ENCODE measurements at places on chromosomes 7 and 10.

- DNase-seq = no peak
Observed at GRCh38 chr10:48652344-48652743, 32.3 kb upstream of the WDFY4 start.

DNA sequence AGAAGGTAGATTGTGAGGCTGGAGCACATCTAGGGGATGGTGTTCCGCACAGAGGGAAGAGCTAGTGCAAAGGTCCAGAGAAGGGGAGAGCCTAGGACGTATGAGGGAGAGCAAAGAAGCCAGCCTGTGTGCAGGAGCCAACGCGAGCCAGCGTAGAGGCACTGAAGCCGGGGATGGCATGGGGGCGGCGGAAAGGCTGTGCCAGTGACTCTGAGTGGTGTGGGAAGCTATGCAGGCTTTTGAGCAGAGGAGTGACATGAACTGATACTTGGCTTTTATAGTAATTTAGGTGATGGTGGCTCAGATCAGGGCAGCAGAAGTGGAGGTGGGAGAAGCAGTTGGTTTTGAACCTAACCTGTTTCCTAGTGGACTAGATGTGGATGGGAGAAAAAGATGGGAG lies 65.8 kb downstream of the ATXN7L1 start:
- no peak for DNase-seq

GRCh38 chr10:21212912-21213311 lies 312.6 kb downstream of the SKIDA1 start:
- DNase-seq = no peak

DNA sequence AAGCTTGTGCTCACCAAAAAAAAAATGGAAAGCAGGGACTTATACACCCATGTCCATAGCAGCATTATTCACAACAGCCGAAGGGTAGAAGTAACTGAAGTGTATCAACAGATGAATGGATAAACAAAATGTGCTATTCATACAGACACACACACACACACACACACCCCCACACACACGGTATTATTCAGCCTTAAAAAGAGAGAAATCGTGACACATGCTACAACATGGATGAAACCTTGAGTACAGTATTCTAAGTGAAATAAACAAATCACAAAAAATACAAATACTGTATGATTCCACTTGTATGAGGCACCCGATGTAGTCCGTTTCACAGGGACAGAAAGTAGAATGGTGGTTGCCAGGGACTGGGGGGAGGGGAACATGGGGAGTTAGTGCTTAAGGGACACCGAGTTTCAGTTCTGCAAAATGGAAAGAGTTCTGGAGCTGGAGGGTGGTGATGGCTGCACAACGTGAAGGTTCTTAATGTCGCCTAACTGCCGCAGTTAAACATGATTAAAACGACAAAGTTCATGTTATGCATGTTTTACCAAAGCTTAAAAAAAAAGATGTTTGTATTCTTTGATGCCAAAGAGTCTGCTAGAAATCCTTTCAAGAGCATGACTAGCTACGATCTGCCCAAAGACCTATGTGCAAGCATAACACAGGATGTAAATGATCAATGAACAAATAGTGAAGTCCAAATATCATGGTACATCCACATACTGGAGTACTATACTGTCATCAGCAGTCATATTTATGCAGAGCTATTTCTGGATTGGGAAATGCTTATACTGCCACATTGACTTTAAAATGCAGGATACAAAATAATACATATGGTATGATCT lies 7.2 kb downstream of the TNS3 start:
- DNase-seq = no peak

GRCh38 chr10:6678211-6678803 lies 98.2 kb upstream of the PRKCQ start:
- DNase-seq = peak; percentile 36

DNA sequence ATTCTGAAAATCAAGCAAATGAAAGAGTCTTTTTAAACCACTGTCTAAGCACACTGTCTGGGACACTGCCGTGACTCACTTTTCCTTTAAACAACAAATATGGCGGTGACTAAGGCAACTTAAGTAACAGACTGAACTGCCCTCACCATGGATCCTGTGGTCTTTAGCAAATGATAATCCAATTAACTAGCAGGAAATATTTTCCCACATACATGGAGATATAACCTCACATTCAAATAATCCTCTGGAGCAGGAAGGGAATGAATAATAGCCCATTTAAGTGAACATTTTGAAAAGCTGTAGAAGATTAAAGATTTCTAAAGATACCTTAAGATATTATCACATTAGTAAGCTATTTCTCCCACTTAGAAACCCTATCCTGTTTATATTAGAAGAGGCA lies 40.3 kb upstream of the LRRC17 start:
- DNase-seq = peak; percentile 72

DNA sequence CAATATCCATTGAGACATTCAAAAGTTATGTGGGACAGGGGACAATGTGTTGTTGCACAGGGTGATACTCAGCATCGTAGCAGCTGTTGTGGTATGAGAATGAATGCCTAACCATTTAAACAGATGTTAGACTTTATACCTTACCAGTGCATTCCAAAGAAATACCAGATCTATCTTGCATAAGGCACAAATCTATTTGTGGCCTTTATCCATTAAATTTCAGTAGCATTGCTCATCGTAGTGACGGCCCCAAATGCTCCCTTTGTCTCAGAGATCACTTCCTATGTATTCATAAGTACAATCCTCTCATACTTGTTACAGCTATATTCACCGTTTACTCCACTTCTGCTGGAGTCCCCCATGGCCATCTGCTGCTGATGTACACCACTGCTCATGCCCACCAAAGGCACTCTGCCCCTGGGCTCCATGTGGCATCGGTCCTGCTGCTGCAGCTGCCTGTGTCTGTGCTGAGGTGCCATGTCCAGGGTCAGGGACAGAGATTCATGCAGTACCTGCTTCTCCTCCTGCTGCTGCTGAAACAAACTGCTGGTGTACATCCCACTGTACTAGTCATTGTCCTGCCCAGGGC lies 96.3 kb downstream of the CPED1 start:
- peak; percentile 72 for DNase-seq

- DNase-seq = no peak
Observed at GRCh38 chr7:20188567-20188966, 28.6 kb downstream of the MACC1 start.

- DNase-seq = no peak
Observed at GRCh38 chr7:101225650-101226049, 7.7 kb downstream of the ZNHIT1 start.

- no peak for DNase-seq
Observed at GRCh38 chr7:81158189-81158588, 239.3 kb upstream of the SEMA3C start.

DNA sequence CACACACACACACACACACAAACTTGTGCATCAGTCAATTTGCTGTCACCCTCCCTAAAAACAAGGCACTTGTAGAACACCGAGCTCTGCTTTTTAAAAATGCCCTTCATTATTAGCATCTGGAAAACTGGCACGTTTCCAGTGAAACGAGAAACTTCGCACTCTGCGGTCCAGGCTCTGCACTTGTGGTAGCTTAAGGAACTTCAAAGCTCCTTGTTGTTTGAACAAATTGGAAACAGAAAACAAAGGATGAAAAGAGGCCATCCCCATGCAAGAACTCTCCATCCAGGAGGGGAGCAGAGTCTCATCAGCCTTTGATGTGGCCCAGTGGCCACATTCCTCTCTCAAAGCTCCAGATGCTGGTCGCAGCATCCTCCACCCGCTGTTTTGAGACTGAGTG lies 105.1 kb downstream of the C10orf90 start:
- DNase-seq = no peak

DNA sequence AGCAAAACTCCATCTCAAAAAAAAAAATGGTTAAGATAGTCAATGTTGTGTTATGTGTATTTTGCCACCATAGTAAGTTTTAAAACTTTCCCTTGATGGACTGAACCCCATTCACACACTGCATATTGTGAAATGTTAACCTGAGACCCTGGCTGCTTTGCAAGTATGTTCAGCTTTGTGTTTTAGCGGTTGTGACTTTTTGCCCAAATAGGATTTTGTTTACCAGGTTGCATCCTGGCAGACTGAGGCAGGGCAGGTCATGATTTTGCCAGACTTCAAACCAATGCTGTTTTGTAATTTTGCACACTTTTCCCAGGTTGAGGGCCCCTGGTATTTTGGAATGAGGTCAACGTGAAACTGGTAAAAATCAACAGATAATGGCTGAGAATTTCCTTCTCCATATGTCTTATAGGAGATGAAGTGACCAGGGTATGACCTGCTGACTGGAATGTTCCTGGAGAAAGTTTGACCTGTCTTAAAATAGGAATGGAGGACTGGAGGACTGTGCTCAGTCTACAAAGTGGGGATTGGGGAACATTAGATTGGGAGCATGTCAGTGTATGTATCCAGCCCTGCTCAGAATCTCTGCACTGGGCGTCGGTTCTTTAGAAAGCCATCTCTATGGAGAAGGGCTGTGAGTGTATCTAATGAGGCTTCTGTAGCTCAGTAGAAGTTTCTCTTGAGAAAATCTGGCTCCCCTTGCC lies 76.2 kb downstream of the LRGUK start:
- no peak for DNase-seq

GRCh38 chr7:43856996-43857395 lies 12.3 kb downstream of the MRPS24 start:
- DNase-seq = no peak

GRCh38 chr10:119087271-119087882 lies 6.8 kb upstream of the EIF3A start:
- DNase-seq = no peak

DNA sequence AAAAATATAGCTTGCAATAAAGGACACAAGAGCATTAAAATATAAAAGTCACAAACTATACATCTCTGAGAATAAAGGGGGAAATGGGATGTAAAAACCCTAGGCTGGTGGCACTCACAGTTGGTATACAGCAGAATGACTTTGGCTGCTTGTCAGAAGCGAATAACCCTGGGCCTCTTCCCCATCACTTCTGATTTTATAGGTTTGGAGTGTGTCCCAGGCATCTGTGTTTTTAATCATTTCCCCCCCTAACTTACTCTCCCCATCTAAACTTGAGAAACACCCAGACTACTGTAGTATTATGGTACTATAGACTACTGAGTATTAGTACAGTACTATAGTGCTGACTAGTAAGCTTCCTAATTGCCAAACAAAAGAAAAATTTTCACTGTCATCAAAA lies 1.8 kb upstream of the RPA3 start:
- no peak for DNase-seq
